ENCODE measurements at places on chromosomes 6 and 20.

DNA sequence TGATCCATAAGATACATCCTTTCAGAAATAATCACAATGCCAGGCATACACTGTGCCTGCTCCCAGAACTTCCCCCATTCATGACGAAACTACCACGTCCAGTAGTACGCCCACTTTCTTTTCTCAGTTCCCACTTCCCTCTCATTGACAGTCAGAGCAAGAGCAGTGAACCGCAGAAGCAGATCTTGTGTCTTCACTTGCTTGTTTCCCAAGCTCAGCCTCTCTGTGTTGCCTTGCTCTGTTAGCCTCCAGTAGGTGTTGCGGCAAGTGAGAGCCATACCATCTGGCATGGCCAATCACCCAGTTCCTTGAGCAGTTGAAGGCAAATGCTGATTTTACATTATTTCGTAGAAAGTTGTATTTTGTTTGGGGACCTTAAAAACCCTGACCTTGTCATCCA is 11.7 kb downstream of the UST start:
- peak; percentile 58 for DNase-seq

DNA sequence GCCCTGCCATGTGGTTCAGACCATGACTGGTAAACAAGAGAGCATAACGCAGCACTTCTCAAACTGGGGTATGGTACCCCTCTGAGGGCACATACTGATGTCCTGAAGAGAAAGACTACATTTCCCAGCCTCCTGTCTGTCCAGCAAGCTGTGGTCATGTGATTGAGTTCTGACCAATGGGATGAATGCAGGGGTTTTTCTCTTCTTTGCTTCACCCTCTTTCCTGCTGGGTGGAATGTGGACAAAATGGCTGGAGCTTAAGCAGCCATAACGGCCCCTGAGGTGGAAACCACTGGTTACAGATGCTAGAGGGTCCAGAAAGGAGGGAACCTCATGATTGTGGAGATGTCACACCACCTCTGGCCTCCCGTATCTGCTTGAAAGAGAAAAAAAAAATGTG is 19.4 kb upstream of the KCNB1 start:
- no peak for DNase-seq

DNA sequence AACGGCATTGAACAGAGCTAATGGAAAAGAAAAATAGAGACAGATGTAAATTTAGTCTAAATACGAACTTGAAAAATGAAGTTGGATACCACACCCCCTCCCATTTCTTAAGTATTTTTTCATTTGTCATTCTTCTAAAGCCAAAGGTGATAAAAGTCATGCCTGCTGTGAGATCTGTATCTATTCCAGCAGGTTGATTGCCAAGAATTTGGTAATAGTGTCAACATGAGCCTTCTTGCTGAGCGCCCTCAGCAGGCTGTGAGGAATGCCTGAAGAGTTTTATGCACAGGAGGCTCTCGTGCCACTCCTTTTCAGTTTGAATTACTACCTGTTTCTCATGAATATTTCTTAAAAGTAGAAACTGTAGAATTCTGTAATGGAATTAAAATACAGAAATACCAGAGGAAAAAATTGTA is 165.4 kb downstream of the QKI start:
- no peak for DNase-seq

DNA sequence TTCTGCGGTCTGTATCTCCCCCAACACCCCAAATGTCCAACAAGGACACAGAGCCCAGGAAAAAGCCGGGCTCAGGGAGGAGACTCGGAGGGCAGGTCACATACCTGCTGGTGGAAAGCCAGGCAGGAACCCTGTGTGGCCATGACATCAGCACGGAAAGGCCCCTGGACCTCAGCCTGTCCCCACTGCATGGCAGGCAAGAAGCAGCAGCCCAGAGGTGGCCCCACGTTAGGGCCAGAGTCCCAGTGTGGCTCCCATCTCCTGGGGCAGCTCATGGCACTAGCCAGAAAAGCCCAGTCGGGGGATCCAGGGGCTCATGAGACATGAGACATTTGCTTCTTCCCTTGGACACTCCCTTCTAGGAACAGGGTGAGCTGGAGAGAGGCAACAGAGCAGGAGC is 258.7 kb downstream of the DLL1 start:
- DNase-seq: no peak

GRCh38 chr6:155150967-155151671 is 112.7 kb upstream of the CLDN20 start:
- DNase-seq: no peak

DNA sequence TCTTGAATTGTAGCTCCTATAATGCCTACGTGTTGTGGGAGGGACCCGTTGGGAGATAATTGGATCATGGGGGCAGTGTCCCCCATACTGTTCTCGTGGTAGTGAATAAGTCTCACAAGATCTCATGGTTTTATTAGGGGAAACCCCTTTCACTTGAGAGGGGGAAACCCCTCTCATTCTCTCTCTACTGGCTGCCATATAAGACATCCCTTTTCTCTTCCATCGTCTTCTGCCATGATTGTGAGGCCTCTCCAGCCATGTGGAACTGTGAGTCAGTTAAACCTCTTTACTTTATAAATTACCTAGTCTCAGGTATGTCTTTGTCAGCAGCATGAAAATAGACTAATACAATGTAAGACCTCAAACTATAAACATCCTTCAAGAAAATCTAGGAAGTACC is 23.1 kb downstream of the PAQR8 start:
- no peak for DNase-seq

- no peak for DNase-seq
Observed at GRCh38 chr20:50593005-50593335, 82.8 kb downstream of the PTPN1 start.

- DNase-seq: no peak
Observed at GRCh38 chr6:24950218-24950941, 14.6 kb upstream of the RIPOR2 start.

- no peak for DNase-seq
Observed at GRCh38 chr20:2133318-2134183, 31.9 kb downstream of the STK35 start.

DNA sequence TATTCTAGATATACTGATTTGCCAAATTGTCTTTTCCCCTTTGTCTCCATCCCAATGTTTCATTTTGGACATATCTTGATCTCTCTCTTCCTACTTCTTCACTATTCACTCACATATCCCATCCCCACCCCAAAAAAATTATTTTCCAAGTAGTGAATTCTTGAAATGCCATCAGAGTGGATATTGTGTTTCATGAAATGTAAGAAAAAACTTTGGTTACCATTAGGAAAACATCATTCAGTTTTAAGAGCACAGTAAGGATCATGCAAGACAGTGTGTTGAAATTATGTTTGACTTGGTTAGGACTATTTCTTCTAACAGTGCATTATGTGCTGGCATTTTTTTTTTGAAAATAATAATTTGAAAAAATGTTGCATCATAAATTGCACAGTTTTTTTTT is 5.7 kb downstream of the RSPO3 start:
- no peak for DNase-seq

DNA sequence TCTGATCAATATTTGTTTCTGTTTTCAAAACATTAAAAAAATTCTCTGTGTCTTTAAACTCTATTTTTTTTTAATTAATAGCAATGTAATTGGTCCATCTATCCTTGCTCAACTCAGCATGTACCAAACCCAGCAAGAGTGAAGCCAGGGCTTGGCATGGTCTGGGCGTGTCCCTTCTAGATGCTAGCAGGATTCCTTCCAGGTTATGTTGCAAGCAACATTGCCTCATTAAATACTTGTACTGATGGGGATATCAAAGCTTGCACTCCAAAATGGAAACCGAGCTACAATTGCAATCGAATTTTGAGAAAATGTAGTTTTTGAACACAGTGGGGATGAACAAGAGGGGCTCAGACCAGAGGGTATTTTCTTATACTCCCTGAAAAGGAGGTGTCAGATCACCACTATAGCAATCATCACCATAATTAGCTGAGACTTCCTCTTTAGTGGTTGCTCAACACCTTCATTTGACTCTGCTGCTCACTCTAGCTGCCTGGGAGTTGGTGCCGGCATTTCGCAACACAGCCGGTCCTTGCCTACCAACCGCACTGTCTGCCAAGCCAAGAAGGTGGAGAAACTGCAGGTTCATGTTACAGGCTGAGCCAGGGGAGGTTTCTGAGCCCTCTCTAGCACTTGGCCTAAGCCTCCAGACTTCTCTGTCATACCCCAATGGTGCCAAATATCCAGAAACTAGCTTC is 67.8 kb upstream of the RALGAPA2 start:
- no peak for DNase-seq

DNA sequence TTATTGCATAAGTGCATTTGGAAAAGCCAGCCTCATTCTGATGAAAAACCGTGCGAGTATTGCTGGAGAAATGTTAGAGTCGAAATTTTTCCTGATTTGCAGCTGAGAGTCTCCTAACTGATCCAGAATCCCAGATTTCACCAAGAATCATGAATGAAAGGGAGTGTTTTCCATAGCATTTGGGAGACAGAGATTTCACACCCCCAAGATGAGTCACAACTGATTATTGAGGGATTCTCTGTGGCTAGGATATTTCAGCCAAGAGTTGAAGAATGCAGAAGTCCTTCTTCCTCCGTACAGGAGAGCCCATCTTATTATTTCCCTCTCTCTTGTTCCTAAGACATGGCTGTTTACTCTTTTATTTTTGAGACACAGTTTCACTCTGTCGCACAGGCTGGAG is 82.2 kb upstream of the SALL4 start:
- no peak for DNase-seq

DNA sequence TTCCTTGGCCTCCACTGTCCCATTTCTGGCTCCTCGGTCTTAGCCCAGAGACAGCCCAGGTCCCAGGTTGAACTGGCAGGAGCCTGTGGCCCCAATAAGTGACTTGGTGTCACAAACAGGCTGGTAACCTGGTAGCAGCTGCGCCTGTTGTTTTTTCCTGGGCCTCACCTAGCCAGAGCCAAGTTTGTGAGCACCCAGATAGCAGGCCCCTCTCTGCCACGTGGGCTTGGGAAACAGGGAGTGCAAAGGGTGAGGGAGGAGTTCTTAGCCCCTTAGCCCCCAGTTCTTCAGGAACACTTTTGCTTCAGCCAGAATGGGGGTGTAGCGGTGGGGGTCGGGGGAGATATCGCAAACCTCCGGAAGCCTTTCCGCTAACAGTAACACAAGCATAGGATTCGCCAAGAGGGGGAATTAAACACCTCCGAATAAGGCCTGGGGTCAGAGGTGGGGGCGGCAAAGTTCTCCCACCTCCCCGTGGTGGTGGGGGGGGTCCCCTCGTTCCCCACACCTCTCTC is 760 bp downstream of the C6orf132 start:
- no peak for DNase-seq

- no peak for DNase-seq
Observed at GRCh38 chr6:131383421-131384411, 189.3 kb upstream of the ARG1 start.

All from stimulated activated CD8-positive, alpha-beta memory T cell treated with anti-CD3 and anti-CD28 coated beads, Interleukin-4, amount 100 ng/mL, for 48 hours (primary cell).